ENCODE measurements at places on chromosomes 7 and 10.

DNA sequence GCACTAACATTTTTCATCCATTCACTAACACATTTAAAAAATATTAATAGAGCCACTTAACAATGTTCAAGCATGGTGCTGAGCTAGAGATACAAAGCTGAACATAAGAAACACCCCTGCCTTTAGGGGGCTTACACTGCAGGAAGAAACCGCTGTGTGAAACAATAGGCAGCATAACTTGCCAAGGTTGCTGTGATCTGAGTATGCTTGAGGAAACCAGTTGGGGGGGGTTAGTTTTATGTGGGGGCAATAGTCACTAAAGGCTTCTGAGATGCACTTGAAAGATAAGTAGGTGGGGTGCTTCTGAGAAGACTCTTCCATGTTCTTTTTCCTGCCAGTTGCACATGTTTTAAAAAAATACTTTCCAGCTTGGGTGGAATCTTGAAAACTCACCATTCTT lies 2.8 kb downstream of the RBM17 start:
- no peak for DNase-seq

- no peak for DNase-seq
Measured at GRCh38 chr7:97167176-97167575, 49.7 kb downstream of the SDHAF3 start.

GRCh38 chr10:1872151-1872726 lies 134.9 kb upstream of the ADARB2 start:
- no peak for DNase-seq

- DNase-seq, result no peak
Measured at GRCh38 chr7:99793443-99793842, 9.5 kb upstream of the CYP3A4 start.

GRCh38 chr7:143392875-143393266 lies 11.7 kb downstream of the ZYX start:
- no peak for DNase-seq

- DNase-seq, result no peak
Measured at GRCh38 chr10:22750131-22750530, 35.8 kb upstream of the PIP4K2A start.

DNA sequence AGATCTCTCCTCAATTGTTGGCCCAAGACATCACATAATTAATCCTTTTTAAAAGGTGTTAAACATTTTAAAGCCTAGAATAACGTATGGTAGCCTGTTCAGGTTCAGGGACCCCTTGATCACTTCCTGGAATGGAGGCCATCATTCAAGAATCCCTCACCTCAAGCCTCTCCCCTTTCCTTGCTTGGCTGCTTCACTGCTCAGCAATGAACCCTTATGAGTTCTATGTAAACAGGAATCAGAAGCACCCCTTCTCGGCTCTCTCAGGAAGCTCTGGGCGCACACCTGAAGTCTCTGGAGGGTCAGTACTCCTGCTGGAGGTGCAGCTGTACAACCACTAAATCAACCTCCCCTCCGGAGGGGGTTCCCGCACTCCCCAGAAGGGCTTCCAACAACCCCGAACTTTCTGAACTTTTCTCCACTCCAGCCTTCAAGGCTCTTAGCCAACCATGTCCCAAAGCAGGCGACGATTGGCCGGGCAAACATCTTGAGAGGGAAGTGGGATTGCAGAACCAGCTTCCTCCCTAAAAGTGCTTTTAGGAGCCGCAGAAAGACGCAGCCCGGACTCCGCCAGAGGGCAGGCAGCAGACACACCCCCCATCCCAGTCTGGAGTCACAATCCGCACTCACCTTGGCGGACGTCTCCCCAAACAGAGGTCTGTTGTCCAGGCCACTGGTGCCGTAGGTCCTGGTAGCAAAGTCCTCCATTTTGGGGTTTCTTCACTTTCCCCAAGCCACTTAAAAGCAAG lies 562 bp downstream of the TMEM243 start:
- DNase-seq, result no peak

GRCh38 chr10:12978891-12979290 lies 22.6 kb downstream of the CCDC3 start:
- DNase-seq, result no peak

DNA sequence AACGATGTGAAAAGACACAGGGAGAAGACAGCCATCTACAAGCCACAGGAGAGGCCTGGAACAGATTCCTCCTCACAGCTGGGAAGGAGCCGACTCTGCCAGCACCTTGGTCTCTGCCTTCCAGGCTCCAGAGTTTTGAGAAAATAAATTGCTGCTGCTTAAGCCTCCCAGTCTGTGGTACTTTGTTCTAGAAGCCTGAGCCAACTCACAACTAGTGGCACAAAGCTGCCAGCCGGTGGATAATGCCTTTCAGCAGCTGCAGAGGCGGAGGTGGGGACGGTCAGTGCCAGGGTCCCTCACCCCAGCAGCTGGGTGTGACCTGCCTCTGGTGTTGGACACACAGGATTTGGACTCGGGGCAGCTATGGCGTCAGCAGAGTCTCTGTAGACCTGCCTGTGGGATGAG lies 255.4 kb upstream of the PITRM1 start:
- no peak for DNase-seq

DNA sequence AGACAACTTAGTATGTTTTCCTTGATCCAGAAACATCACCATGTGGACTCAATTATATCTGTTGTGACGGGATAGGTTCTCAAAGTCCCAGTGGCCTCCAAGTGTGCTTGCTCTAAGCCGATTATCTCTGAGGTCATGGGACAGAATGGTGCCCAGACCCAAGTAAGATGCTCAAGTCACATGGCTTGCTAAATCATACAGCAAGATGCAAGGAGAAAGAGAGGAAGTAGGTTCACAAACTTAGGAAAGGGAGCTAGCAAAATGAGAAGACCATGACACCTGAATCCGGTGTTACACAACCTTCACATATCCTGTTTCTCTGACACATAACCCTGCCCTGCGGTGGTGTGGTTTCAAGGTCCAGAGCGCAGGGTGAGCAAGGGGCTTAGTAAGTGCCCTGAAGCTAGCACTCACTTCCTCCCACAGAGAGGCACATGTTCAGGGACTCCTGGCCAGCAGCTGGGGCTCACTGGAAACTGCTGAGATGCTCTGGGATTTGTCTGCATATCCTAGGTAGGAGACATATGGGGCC lies 590.9 kb upstream of the ANKRD30A start:
- DNase-seq, result no peak

GRCh38 chr10:128165536-128165935 lies 39.3 kb upstream of the MKI67 start:
- DNase-seq, result no peak

DNA sequence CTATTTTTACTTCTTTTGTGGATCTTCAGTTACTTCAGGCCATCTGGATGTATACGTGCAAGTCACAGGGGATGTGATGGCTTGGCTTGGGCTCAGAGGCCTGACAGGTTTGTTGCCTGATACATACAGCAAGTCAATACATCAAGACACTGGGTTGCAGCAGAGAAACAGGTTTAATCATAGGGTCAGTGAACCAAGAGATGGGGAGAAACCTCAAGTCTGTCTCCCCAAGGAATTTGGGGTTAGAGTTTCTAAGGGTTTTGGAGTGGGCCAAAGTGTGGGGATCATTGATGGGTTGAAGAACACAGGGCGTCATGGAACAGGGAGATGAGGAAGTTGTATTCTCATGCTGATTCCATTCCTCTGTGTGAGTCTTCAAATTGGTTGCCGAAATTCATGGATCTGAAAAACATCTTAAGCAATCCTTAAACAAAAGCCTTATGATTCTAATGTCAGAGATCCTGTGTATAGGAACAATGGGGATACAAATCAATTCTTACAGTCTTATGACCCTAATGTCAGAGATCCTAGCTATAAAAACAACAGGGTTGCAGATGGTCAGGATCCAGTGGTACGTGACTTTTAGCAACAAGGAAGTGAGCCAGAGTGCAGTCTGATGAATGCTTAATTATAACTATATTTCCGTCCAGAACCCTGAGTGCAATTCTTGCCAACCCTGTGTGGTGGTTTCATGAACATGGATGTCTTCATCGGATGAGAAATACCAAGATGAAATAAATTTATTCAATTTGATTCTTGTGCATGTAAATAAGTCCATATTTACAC lies 18.9 kb downstream of the OTUD1 start:
- no peak for DNase-seq

DNA sequence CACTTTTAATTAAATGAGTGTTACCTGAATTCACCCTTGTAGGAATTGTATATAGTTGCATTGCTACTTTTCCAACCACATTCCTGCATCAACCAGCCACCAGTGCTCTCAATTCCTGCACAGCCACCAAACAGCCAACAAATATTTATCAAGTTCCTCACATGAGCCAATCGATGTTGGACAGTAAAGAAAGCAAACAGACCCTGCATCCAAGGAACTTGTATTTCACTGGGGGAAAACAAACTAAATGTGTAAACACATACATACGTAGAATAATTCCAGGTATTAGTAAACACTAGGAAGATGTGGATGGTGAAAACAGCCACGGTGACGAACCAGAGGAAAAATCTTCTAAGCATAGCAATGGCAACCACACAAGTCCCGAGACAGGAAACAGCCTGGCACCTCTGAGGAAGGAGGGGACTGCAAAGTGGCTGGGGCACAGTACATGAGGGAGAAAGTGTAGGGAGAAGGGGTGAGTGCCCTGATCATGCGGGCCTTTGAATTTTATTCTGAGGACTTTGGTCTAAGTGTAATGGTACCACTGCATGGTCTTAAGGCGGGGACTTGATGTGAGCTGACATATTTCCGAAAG lies 111.2 kb downstream of the XRCC2 start:
- DNase-seq, result no peak

DNA sequence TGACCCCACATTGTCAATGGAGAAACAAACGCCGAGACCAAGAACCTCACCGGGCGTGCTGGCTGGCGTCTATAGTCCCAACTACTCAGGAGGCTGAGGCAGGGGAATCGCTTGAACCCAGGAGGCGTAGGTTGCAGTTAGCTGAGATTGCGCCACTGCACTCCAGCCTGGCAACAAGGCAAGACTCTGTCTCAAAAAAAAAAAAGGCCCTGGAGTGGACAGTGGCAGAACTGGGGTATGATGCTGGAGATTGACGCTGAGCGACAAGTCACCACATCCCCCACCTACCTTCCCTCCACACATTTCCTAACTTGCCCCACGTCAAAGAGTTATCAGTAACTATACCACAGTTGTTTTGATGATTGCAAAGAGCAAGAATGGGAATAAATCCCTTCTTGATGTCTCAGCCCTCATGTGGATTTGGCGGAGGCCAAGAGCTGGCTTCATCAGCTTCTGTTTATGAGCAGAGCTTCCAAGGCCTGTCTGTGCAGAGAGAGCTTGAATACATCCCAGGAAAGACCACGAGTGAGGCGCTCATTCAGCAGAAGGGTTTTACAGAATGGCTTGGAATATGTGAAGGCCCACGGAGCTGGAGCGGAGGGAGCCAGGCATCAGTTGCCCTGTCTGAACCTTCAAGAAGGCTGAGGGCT lies 28.0 kb upstream of the TNS3 start:
- no peak for DNase-seq
